Psoas muscle (tissue), 8 donors: ENCODE measurements at places on chromosomes 13 and 19. TPM values are rescaled to one million over a fixed set of nuclear protein-coding genes. Genes with fewer than 3 reads are reported as not detected.

DNA sequence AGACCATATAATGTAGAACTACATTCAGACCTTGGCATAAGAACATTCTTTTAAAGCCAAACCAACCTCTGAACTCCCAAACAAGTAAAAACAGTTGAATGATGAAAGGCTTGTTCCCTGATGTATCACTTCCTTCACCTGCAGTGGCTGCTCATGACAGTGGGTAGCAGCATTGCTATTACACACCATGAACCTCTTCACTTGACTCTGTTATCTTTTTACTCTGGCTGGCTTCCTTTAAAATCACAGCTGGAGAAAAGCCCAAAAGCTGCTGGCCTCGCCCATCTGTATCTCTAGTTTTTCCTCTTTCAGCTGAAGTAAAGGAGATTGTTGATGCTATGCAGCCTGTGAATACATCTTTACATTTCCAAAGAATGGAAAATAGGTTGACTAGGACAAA is 22.6 kb downstream of the THSD1 start:
- no peak for DNase-seq

- no peak for DNase-seq
Observed at GRCh38 chr13:49878682-49879081, 57.5 kb downstream of the SPRYD7 start.

GRCh38 chr19:55299991-55300390 is 16.2 kb downstream of the BRSK1 start:
- no peak for DNase-seq

DNA sequence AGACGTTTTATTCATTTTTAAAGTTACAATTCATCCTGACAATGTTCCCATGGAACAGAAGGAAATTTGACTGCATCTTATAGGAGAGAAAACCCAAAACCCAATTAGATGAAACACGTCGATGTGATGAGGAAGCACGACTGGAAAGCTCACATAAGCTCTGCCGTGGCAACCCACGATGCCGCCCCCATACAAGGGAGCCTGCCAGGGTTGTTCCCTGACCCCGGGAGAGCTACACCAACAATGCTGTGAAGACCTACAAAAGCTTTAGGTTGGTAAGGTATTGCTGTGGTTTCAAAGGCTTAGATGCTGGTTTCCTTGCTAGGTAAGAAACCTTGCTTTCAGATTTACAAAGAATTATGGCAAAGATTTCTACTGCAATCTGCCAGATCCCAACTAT is 393.1 kb downstream of the KLF12 start:
- no peak for DNase-seq

Gene CGB7
- total RNA-seq: 0.46 TPM

DNA sequence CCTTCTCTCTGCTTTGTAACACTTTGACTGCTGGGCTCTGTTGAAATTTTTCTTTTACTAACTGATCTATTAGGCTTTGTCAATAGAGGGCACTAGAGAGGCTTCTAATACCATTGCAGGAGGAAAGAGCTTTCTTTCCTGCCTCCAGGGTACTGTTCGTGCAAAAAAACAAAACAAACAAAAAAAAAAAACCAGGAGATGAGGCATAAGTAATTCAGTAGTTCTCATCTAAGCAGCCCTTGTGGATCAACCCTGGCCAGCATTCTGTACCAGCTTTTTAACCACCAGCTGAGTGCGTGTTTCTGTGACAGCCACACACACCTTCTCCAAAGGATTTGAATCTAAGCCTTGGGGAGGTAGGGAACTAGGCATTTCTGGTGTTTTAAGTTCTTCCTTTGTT is 1707.6 kb upstream of the SLC10A2 start:
- no peak for DNase-seq

Gene GPC6
- 0.58 TPM for total RNA-seq

Gene GRIN3B
- 0.16 TPM for total RNA-seq

Gene IRS2
- total RNA-seq: 36.0 TPM

DNA sequence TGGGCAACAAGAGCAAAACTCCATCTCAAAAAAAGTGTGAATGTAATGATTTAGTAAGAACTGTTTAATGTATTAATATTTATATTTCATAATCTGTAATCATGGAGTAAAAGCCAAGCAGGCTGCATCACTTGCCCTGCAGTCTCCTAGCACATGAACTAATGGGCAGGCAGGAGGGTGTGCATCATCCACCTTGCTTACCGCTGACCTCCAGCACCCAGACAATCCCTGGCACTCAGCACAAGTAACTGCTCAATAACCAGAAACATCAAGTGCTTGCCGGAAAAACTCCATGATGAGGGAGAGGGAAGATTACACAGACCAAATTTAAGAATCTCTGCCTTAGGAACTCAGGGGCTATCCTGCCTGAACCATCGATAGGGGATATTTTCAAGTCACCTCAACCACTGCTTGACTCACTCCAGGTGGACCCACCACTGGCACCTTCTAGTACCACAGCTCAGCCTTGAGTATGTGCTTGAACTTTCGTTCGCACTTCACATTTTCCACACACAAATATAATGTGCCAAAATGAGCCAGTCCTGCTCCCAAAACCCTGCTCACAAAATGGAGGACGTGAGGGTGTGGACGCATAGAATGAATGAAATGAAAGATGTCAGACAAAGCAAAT is 18.6 kb downstream of the BRD4 start:
- DNase-seq: no peak

- DNase-seq: peak; percentile 55
Observed at GRCh38 chr19:3655402-3656072, 28.9 kb upstream of the CACTIN start.
